ENCODE measurements at places on chromosomes 2 and 18.
A peak's percentile ranks its signal among the peaks of the same experiment; 100 is the strongest.

DNA sequence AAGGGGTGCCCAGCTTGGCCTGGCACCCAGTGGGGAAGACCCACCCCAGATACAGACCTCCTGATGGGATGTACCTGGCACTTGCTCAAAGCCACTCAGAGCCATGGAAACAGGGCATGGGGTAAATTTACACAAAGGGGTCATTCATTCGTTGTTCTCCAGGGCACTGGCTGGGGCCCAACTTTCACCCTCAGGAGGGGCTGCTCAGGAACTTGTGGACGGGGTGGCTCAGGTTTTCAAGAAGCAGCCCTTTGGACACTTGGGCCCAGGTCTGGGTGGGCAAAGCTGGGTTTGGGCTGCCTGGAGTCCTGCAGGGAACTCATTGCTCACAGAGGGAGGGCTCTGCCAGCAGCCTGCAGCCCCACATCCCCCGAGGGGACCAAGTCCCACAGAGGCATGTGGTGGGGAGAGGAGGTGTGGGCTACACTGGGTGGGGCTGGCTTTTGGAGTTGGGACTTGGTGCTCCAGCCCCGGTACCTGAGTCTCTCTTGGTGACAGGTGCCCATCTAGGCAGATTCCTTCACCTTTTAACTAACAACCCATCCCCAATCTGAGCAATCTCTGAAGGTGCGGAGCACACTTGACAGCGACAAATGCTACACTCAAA lies 172.3 kb downstream of the CELF4 start:
- no peak for DNase-seq

GRCh38 chr2:61419129-61419528 lies 51.8 kb downstream of the USP34 start:
- no peak for DNase-seq

DNA sequence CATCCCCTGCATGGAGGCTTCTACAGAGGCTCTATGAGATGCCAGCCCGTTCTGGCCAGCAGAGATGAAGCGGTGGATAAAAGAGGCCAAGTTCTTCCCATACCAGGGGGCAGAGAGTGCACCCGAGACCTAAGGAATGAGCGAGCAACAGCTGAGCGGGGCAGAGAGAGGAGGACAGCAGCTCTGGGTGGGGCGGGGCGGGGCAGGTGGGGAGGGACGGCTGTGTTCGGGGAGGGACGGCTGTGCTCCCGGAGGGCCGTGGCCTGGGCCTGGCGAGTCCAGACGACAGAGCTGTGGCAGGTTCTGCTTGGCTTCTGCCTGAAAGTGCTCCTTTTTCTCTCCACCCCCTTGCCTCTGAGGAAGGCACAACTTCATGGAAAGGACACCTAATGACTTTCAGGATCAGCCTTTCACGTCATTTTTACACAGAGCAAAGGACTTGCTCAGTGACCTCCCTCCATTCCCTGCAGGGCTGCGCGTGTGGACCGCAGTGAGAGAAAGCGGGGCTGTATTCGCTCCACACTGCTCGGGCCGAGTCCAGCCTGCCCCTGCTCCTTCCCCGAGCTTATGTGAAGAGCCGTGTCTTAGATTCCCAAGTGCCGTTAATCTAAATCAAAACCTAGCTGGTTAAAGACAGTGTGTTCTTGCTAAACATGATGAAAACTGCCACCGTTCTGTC lies 232.9 kb downstream of the HDAC4 start:
- no peak for DNase-seq

GRCh38 chr2:108407864-108408729 lies 30.3 kb downstream of the SULT1C4 start:
- no peak for DNase-seq

DNA sequence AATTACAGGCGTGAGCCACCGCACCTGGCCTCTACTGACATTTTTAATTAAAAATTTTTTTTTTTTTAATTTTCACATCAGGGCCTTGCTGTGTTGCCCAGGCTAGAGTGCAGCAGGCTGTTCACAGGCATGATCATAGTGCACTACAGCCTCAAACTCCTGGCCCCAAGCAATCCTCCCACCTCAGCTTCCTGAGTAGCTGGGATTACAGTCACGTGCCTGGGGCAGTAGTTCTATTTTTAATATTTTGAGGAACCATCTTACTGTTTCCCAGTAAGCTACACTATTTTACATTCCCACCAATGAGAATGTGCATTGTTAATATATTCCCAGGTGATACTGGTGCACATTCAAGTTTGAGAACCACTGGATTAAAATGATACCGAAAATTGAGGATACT lies 92.7 kb downstream of the WDSUB1 start:
- DNase-seq, result no peak

GRCh38 chr18:69840445-69840844 lies 107.2 kb downstream of the CD226 start:
- peak; percentile 11 for DNase-seq

GRCh38 chr2:120846406-120847095 lies 110.9 kb downstream of the GLI2 start:
- DNase-seq, result no peak

DNA sequence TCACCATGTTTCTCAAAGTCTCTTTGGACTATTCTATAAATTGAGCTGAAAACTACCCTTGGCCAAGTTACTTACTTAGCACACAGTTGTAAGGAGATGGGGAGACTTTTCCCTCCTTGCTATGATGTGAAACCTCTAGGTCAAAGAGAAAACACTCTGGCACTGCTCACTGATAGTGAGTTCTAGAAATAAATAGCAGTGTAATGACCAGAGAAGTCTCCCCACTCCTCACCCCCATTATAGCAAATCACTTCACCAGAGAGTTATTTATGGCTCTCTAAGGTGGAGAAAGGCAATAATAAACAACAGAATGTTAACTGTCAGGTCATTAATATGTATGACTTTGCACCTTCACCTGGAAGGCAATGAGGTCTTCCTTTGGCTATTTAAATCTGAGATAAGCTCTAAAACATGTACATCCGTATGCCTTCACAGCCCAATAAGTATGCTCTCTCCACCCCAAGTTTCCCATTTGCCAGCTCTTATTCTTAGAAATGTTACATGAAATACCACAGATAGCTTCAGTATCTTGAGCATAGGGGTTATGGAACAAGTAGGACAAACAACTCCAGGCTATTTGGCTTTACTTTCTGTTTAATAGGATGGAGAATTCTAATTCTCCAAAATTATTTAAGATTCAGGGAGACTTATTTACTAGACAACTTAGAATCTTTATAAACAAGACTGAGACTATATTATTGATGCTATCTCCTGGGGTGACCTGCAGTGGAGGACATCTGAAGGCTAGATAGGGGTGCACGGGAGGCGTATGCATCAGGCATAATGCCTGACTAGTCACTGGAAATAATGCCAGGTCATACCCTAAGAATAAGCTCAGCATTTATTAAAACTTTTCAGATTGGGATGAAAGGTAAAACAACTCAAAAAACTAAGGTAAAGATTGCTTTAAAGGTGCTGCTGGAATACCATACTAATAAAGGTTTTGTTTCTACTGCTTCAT lies 65.3 kb upstream of the DTNB start:
- DNase-seq, result no peak

- no peak for DNase-seq
These were observed 115.8 kb upstream of the STON1 start for GRCh38 chr2:48414196-48414595.

- no peak for DNase-seq
These were observed 112.4 kb upstream of the PPP1CB start for GRCh38 chr2:28639092-28639691.

DNA sequence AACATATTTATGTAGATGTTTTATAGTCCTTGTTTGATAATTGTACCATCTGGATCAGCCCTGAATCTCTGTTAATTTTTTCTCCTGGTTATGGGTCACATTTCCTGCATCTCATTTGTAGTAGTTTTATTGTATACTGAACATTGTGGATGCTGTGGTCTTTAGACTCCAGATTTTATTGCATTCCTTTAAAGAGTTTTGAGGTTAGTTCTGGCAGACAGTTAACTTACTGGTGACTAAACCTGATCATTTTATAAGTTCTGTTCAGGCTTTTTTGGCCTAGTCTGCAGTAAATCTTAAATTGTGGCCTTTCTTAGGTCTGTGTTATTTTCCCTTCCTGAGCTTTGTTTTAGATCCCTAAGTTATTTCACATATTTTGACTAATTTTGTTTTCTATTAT lies 84.3 kb downstream of the FANCL start:
- DNase-seq, result peak; percentile 16

DNA sequence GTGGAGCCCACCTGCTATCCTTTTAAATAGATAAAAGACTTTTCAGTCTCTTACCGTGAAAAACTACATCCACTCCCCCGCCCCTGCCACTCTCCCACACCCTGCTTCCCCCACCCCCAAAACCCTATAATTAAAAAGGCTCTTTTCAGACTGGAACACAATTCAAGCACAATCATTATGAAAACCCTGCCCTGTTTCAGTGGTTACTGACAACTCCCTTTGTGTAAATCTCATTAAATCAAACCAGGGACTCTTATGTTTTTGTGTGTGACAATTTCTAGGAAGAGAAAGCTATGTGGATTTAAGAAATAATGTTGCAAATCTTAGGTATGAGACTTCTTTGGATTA lies 21.0 kb upstream of the ZNF532 start:
- no peak for DNase-seq
